Mesothelial cell of epicardium (in vitro differentiated cells): ENCODE measurements at places on chromosomes 6 and 20. TPM values are rescaled to one million over a fixed set of nuclear protein-coding genes. Genes with fewer than 3 reads are reported as not detected.

Gene TRDN
- total RNA-seq = 0.20 to 0.34 TPM in 2 of 3 replicates, not detected in the other

Gene FAM162B
- 1.1 to 1.9 TPM (median 1.7 TPM) in 3 replicates for total RNA-seq

GRCh38 chr6:13992417-13993055 lies 67.8 kb downstream of the RNF182 start:
- DNase-seq = no peak

DNA sequence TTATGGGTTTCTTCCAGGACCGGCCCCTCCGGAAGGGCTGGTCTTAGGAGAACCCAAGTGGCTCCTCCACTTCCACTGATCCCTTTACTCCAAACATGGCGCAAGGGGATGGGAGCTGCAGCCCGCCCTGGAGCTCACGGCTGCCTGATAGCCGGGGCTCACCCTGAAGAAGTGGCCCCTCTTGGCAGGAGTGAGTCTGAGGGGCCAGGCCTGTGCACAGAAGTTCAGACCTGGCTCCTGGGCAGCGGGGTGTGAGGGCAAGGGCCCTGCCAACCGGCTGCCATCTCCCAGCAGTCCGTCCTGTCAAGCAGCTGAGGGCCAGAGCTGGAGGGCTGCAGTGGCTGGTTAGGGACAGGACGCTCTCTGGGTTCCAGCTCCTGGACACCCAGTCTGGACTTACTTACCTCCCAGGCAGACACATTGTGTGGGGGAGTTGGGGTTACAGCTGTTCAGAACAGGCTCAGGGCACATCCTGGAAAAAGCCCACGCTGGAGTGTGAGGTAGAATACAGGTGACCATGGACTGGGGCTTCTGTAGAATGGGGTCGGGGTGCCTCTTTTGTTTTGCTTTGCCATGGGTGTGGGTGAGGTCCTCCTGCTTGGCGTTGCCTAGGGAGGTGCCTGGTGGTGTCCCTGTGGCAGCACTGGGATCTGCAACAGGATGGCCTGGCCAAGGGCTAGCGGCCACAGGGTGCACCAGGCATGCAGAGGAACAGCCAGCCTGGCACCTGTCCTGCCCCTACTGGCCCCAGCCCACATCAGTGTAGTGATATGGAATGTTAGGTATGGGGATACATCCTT lies 88.4 kb downstream of the ASXL1 start:
- DNase-seq = no peak

GRCh38 chr6:54847799-54848597 lies 1.4 kb downstream of the FAM83B start:
- DNase-seq = no peak

Gene ZBP1
- not detected in 3 replicates for total RNA-seq

- no peak for DNase-seq
Measured at GRCh38 chr6:129440691-129441090, 269.3 kb downstream of the ARHGAP18 start.

GRCh38 chr6:36596356-36596755 lies 2.2 kb downstream of the SRSF3 start:
- no peak for DNase-seq

Gene SCRT2
- total RNA-seq = not detected in 3 replicates

Gene SYNJ2
- 39.6 to 42.7 TPM (median 41.0 TPM) in 3 replicates for total RNA-seq

Gene NKX2-4
- not detected in 3 replicates for total RNA-seq

DNA sequence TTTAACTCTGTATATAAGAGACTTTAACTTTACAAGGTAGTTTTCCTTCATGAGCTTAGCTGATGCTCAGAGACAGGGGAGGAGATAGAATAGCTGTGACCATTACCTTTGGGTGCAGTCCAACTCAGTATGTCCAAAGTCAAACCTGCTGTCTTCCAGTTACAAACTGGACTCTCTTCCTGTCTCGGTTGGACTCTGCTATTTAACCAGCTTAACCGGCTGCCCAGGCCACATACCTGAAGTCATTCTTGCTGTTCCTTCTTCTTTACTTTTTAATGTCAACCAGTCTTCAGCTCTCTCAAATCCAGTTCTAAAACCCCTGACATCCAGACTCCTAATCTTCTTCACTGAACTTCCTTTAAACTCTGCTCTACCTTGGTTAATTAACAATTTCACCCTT lies 138.3 kb upstream of the TSHZ2 start:
- no peak for DNase-seq

GRCh38 chr6:3516092-3516491 lies 59.2 kb upstream of the SLC22A23 start:
- DNase-seq = no peak

GRCh38 chr20:48789185-48789668 lies 38.6 kb downstream of the PREX1 start:
- no peak for DNase-seq

DNA sequence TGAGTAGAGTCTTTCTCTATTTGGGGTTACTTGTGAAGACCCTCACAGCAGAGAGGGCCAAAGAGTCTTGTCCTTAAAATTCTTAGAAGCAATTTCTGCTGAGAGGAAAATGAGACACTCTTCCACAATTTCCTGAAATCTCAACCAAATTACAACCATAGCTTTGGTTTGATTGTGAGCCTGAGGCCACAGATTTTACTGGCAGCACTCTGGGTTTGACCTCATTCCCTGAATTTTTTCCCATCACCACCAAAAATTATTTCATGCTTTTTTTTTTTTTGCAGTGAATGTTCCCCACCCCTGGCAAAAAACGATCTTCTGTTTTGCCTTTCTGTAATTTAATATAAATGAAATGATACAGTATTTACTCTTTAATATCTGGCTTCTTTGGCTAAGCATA lies 125.5 kb downstream of the THEMIS start:
- DNase-seq = no peak

GRCh38 chr6:167053895-167054530 lies 54.8 kb downstream of the CEP43 start:
- DNase-seq = no peak

DNA sequence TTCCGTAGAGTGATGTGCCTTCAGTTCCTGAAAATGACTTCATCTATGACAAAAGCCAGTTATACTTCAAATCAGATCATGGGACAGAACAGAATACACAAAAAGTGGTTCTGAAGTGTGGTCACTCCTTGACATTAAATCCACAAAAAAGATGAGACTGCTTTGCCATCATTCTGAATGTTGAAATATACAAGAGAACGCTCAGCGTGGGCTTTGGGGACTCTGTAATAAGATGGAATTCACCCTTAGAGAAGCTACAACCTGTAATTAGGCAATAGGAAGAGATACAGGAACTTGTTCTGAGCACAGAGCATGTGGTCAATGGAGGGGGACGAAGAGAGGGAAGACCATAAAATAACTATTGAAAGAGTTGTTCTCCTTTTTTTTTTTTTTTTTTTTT lies 184.3 kb downstream of the CARMIL1 start:
- no peak for DNase-seq

Gene WTAP
- 116 to 122 TPM (median 118 TPM) in 3 replicates for total RNA-seq

DNA sequence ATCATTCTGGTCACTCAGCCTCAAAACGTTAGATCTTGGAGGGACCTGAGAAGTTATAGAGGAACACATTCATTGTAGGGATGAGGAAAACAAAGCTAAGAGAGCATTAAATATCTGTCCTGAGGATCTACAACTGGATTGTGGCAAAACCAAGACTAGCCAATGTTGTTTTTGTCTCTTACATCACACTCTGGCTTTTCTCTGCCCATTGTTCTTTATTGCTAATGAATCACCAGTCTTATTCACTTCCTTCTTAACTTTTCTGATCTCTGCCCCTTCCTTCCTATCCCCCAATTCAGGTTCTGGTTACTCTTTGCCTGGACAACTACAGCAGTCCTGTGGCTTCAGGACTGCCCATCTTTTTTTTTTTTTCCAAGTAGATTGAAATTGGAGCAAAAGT lies 57.0 kb upstream of the PREP start:
- DNase-seq = no peak

DNA sequence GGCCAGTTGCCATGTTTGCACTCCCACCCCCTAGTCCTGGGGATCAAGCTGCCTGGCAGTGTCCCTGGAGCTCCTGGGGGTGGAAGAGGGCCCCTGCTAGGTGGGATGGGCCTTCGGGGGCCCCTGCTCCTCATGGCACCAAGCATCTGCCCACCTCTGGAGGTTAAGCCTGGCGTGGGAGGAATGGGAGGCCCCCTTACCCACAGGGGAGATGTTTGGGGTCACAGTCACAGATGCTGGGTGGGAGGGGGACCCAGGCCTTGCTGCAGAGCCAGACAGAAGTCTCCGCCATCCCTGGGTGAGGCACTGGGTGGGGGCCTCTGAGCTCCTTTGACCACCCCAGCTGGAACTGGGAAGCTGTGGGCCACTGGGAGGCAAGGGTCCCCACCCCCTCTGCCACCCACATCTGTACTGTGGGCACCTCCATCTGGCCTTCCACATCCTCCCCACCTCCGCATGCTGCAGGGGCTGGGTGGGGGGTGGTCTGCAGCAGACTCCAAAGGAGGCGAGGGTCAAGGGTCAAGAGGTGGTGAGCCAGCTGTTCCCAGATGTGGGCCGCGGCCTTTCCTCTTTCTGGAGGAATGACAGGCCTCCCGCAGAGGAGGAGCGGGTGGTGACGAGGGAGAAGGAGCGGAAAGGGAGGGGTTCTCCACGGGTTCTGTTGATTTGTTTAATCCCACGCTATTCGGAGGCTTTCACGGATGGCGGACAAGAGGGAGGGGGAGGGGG lies 41.5 kb downstream of the YTHDF1 start:
- DNase-seq = no peak
